ENCODE measurements at places on chromosomes 6 and 20.

GRCh38 chr6:160279850-160280249 lies 21.2 kb upstream of the SLC22A2 start:
- DNase-seq, result no peak

- DNase-seq, result no peak
Observed at GRCh38 chr20:58810879-58811250, 39.8 kb downstream of the GNAS-AS1 start.

GRCh38 chr6:36955671-36956445 lies 1.3 kb downstream of the PI16 start:
- no peak for DNase-seq

DNA sequence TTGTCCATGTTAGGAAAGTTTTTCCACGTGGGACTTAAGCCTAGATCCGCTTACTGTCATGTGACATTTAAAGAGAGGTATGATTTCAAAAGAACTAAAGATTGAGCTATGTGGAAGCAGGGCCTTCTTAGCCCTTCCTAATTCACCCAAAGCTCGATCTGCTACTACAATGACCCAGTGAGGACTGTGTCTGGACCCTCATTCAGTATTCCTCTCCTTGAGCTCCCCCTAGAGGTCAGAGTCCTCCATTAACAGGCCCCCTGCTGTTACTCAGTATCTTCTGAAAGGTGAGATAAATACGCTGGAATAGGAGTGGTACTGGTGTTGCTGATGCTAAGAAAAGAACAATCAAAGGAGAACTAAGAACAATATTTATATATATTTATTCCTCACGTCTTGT lies 414.0 kb downstream of the GJA1 start:
- no peak for DNase-seq

GRCh38 chr6:2086326-2086965 lies 159.0 kb downstream of the GMDS start:
- no peak for DNase-seq

- DNase-seq, result no peak
Observed at GRCh38 chr6:150633486-150633834, 33.8 kb downstream of the PLEKHG1 start.

DNA sequence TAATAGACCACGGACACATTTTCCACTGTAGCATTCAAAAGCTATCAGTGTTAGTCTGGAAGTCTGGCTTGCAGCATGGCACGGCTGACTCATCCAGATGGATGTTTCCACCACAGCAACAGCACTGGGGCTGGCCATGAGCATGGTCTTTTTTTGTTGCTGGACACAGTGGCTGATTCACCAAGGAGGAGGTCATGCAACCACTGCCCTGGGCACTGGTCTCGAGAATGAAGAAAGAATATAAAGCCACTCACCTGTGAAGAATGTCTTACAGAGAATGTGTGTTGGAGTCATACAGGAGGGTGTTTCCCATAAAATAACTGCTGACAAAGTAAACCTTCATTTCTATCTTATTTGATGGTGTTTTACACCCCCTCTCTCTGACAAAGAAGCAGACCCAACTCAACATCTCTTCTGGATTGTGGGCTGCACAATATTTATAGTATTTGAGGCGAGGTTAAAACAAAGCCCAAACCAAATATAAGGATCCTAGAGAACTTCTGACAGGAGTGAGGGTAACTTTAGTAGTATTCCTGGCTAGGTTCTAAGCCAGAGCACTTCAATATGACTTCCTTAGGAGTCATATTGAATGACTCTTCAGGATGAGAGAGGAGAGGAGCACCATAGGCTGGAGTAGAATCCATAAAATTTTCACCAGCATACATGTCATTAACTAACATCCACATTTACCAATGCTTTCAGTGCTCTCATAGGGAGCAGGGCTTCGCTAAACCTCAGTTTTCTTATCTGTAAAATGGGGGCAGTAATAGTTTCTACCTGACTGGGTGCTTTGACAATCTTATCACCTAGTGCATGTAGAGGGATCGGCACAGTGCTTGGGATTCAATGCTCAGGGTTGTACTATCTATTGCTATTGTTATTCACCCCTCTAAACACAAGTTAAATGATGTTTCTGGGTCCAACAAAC lies 121.4 kb downstream of the KIF13A start:
- DNase-seq, result no peak

DNA sequence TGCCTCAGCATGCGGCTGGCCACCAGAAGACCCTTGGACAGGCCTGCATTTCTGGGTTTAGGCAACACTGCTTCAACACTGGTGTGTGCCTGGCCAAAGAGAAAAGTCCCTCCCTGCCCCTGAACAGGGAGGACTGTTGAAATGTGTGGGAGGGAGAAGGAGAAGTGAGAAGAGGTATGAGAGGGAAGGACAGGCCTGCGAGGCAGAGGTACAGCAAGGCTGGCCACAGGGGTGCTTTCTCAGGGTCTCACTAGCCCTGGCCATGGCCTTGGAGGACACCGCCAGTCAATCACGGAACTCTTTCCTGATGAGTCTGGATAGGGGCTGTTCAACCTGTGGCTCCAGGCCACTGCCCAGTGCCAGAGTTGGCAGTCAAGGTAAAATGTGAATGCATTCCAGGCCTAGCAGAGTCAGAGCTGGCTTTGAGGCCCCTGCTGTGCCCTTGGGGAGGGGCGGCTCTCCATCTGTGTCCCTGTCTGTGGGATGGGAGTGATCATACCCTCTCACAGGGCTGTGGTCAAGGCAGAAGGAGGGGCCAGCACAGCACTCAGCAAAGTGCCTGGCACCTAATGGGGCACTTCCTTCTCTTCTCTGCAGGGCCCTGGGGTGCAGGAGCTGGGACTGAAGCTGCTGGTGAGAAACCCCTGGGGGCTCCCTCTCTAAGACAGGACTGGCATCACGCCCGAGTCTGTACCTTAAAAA lies 43.2 kb upstream of the CDH22 start:
- DNase-seq, result no peak

DNA sequence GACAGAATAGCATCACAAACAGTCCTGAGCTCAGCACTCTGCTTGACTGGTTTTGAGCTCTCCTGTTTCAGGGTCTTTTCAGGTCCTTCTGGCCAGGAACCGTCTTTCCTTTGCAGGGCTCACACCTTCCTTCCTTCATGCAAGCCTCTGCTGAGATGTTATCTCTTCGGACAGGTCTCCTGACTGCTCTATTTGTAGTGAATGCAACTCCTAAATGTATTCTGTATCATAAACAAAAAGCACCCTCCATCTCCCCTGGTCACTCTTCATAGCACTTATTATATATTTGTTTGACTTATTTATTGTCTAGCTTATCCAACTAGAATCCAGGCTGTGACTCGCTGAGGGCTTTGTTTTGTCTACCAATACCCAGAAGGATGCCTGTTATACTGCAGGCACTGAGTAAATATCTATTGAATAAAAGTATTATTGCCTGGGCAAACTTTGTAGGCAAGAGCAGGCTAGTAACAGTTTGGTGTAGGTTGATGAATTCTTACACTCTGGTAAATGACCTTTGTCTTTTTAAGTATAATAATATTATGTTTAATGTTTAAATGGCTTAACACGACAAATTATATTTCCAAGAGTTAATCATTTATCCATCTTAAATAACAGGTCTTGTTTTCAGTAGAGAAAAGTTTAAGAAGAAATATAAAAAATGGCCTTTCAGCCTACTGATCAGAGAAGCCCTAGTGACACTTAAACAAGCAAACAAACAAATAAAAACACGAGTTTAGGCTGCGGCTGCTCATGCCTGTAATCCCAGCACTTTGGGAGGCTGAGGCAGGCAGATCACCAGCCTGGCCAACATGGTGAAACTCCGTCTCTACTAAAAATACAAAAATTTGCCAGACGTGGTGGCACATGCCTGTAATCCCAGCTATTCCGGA lies 199.7 kb downstream of the BCAS1 start:
- no peak for DNase-seq

DNA sequence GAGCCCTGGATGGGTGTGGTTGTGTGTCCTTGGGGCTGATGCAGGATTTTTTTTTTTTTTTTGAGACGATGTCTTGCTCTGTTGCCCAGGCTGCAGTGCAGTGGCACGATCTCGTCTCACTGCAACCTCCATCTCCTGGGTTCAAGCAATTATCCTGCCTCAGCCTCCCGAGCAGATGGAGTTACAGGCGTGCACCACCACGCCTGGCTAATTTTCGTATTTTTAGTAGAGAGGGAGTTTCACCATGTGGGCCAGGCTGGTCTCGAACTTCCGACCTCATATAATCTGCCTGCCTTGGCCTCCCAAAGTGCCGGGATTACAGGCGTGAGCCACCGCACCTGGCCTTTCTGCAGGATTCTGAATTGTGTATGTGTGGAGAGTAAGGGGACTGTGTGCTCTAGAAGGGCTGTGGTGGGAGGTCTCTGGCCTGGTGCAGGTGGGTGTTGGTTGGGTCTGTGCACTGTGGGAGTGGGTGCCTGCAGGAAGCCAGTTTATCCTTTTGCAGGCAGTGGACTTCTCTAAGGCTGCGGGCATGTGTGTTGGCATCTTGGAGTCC lies 11.0 kb upstream of the ID1 start:
- DNase-seq, result no peak

DNA sequence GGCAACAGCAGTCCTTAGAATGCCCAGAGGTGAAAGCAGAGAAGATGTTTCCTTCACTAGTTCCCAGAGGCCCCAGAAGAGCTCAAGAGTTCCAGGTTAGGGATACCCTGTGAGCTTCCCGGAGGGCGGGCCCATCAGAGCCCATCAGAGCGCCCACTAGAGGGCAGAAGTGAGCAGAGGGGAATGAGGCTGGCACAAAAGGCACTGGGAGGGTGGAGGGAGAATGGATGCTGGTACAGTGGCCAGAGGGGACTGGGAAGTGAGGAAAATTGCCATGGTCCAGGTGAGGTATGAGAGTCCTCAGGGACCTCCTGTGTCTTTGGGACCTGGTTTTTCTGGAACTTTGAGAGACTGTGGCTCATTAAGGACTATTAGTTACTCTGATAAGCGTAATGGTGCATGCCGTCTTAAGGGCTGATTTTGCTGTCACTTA lies 57.3 kb downstream of the LINC00237 start:
- no peak for DNase-seq

- no peak for DNase-seq
Observed at GRCh38 chr6:110363748-110364147, 5.6 kb upstream of the METTL24 start.

GRCh38 chr6:125791151-125791819 lies 525 bp downstream of the NCOA7 start:
- DNase-seq, result peak; percentile 44

DNA sequence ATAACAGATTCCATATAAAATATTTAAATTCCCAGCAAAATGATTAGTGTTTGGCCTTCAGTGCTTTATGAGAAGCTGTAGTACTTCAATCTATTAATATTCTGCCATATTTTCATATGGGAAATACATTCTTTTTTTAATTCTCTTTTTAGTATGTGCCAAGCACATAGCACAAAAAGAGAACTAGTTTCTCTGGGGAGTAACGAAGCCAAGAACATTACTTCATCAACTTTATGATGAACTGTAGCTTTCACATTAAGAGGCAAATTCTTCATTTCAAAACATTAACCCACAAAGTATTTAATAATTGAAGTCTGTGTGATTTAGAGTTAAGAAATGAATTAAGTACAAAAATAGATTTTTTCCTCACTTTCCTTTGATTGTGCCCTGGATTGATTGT lies 281.0 kb upstream of the EYS start:
- no peak for DNase-seq

DNA sequence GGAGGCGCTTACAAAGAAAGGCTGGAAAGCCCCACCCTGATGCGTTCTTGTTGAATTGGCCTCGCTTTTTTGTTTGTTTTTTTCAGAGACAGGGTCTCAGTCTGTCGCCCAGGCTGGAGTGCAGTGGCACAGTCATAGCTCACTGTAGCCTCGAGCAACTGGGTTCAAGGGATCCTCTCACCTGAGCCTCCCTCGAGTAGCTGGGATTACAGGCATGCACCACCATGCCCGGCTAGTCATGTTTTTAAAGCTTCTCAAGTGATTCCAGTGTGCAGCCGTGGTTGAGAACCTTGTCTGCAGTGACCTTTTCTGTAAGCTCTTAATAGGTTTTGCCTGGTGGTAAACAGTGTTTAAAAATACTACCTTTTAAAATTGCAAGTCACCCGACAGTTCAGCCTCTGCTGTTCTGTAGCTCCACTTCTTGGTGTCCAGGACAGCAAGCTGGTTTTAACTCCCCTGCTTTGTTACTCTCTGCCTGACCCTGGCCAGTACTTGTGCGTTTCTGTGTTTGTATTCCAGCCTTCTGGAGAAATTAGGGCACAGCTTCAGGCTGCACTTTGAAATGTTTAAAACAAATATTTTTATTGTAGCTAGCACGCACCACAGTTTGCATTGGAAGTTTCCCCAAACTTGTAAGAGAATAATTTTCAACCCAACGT lies 54.4 kb downstream of the KDM1B start:
- no peak for DNase-seq

GRCh38 chr6:50120300-50120699 lies 70.6 kb upstream of the DEFB112 start:
- no peak for DNase-seq

DNA sequence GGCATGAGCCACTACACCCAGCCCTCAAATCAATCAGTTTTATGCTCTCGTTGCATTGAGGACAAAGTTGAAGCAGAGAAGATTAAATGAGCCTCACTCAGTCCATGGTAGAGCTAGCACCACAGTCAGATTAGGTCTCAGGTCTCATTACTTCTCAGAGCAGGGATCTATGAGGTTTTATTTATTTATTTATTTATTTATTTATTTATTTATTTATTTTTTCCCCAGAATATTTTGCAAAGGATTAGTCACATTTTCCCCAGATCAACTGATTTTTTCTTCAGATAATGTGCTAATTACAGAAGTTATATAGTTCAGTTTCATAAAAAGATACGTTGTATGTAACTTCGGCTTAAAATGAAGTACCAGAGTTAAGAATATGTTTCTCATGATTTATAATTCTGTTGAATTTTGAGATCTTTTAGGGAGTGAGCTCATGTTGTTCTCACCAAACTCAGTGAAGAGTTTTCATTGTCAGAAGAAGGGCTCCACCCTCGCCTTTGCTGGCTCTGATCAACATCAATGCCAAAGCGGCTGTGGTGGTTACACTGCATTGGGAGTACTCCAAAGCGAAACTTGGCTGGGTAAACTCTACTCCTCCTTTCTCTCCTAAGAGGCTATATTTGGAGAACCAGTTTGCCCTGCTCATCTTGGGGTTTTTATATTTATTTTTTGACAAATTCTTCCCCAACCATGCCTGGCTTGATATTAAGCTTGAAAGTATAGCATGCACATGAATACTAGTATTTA lies 12.9 kb upstream of the ID4 start:
- no peak for DNase-seq

- no peak for DNase-seq
Observed at GRCh38 chr6:89563866-89564265, 74.7 kb downstream of the LYRM2 start.

- DNase-seq, result no peak
Observed at GRCh38 chr6:168122011-168122410, 43.0 kb upstream of the FRMD1 start.

GRCh38 chr6:24932832-24933231 lies 2.9 kb downstream of the RIPOR2 start:
- no peak for DNase-seq

DNA sequence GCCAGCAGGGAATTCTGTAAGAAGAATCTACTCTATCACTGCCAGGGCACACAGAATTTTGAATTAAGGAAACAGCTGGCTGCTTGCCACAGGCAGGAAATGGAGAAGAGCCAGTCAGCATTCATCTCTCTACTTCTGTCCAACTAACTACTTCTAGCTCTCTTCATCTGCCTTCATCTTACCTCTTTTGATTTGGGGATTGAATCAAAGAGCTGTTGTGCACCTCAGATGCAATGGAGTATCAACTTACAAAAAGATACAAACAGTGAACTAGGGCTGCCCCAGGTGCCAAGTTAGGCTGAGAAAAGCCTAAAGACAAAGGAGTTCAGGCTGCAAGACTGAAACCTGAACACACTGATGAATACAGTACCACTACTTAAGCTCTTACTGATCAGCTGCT lies 82.0 kb downstream of the PTPRK start:
- no peak for DNase-seq

- DNase-seq, result no peak
Observed at GRCh38 chr6:157227202-157228166, 95.8 kb downstream of the TMEM242 start.

All from NCI-H1417 treated with DMSO at 0.1 percent for 48 hours (cell line).